Activated T-helper 1 cell treated with anti-CD3 and anti-CD28 coated beads, Interleukin-2, amount 50 U/mL, for 16 hours (primary cell): ENCODE measurements at places on chromosomes 4 and X.

- no peak for DNase-seq
Observed at GRCh38 chr4:18366892-18367291, 345.3 kb upstream of the LCORL start.

DNA sequence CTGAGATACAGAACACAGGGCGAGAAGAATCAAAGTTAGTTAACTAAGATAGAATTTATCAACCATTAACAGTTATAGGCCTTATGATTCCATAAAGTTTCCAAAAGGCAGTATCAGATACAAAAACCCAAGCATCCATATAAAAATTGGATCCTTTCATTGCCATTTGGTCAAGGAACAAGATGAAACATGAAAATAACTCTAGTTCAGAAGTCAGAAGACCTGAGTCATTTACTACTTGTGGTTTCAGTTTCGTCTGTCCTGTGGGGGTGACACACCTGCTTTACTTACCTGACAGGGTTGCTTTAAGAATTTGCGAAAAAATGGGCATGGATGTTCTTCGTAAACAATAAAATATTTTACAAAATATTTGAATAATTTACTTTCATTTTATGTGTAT is 130.8 kb downstream of the ANAPC10 start:
- DNase-seq = no peak

DNA sequence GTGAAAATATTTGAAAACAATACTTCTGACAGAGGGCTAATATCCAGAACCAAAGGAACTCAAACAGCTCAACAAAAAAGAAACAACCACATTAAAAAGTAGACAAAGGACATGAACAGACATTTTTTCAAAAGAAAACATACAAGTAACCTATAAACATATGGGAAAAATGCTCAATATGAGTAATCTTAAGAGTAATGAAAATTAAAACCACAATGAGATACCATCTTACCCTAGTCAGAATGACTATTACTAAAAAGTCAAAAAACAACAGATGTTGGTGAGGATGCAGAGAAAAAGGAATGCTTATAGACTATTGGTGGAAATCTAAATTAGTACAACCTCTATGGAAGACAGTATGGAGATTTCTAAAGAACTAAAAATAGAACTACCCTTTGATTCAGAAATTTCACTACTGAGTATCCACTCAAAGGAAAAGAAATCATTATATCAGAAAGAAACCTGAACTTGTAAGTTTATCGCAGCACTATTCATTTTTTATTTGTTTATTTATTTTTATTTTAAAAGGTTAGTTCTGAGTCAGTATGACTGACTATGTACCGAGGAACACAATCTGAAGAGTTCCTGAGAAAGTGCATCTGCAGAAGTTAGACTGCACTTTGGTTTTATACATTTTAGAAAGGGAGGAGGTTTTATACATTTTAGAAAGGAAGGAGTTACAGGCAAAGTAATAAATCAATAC is 231.3 kb downstream of the INPP4B start:
- DNase-seq = no peak

DNA sequence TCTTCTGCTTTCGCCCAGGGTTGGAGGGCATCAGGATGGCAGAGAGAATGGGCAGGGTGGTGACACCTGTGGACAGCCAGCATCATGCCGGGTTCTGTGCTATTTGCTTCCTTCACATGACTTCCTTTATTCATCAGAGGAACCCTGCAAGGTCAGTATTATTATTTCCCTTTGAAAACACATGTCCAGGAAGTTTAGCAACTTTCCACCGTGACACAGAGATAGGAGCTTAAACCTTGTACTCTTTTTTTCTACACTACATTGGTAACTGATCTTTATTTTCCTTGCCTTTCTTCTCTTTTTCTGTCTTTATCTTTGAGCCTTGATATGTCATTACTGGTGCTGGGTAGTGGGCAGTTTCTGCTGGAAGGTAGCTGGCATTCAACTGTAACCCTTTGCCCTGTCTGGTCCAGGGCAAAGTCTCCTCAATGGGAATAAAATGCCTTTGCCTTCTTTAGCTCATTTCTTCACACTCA is 5.0 kb upstream of the MGST2 start:
- no peak for DNase-seq

- no peak for DNase-seq
Observed at GRCh38 chrX:86171366-86171765, 23.1 kb downstream of the DACH2 start.

DNA sequence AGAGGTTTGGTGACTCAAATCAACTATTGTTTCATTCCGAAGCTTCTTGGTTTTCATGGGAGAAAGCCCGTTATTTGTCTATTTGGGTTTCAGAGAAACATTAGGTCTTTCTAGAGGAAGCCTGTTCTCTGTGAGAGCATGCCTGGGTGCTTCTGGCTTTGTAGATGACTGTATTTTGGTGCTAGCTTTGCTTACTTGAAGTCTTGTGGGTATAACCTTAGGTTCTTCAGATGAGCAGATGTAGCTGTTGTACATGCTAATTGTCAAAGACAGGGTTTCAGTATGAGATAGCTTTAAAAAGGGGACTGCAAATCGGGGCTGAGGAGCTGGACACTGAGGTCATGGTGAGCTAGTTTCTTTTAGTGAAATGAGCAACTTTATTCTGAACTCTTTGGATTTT is 7.9 kb upstream of the STOX2 start:
- no peak for DNase-seq

- no peak for DNase-seq
Observed at GRCh38 chr4:15469402-15470127, at the start of gene CC2D2A. Gene CC2D2A (plus strand): TSS chr4:15469882. CDS start chr4:15475933, 6,051 bp downstream.

DNA sequence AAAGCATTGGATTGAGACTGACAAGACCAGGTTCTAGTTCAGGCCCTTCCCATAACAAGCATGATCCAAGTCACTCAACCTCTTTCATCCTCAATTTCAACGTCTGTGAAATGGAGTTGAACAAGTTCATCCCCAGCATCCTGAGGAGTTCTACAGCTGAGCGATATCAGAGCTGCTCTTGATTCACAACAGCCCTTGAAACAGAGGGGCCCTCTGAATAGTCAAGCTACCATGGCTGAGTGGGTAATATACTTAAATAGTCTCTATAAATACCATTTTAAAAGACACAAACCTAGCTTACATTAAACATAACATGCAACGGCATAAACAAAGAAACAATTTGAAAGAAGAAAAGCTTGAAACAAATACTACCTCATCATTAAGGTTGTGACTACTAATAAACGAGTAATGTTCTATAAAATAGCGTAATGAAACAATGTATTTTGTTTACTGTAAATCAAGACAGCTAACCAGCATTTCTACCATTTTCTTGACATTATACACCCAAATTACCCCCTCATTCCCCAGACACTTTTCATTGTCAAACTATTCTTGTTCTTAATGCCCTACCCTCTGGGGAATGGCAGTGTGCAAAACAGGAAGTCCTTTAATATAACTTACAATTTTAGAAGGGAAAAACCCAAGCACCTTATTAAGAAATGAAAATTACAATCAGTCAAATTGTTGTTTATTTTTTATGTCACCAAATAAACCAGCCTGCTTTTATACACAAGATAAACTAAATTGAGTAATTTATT is 202.3 kb downstream of the PARM1 start:
- DNase-seq = no peak

DNA sequence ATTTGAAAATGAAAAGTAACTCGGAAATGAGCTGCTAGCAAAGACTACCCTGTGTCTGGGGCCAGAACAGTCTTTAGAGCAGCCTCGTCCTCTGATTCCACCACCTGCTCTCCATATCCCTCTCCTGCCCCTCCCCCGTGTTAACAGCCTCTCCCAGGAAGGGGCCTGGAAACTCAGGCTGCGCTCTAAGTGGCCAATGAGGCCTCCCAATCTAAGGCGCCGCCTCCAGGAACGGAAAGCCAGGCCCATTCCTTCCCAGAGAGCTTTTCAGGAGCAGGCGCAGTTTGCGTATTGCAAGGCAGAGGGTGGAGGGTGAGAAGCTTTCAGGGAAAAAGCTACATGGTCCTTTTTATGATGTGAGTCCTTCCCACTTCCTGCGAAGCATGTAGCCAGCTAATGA is 31.2 kb downstream of the RS1 start:
- no peak for DNase-seq

- no peak for DNase-seq
Observed at GRCh38 chrX:148771440-148771839, 271.0 kb downstream of the AFF2 start.
